Bronchial epithelial cell (primary cell): ENCODE measurements at places on chromosomes 1 and 21. TPM values are rescaled to one million over a fixed set of nuclear protein-coding genes. Genes with fewer than 3 reads are reported as not detected.
A peak's percentile ranks its signal among the peaks of the same experiment; 100 is the strongest.

- DNase-seq = no peak
These were observed 24.7 kb downstream of the CYP2J2 start for GRCh38 chr1:59901770-59902388.

- no peak for DNase-seq
These were observed 140.4 kb downstream of the BRINP2 start for GRCh38 chr1:177311111-177311510.

DNA sequence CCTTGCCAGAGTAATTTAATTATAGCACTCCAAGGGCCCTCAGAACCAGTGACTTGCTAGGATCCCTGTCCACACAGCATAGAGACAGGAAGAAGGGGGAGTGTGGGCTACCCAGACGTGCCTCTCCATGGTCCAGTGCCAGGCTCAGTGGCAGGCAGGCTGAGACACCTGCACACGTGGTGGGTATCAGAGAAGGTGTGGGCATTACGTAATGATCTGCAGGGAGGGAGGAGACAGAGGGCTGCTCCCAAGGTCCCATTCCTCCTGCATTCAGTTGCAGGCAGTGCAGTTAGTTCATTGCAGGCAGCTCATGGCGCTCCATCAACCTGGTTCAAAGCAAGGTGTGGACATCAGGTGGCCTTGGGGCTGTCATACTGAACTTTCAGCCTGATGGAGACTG, 49.9 kb downstream of the C8B start:
- DNase-seq = peak; percentile 43

The APCS gene
- not detected in 2 replicates for total RNA-seq

- DNase-seq = no peak
These were observed 81.7 kb downstream of the PGM1 start for GRCh38 chr1:63674865-63675419.

The ST6GALNAC5 gene
- 0.26 and 2.3 TPM in 2 replicates for total RNA-seq

The SOD1 gene
- total RNA-seq = 116 and 154 TPM in 2 replicates

The ZNF695 gene
- 0.53 and 0.90 TPM in 2 replicates for total RNA-seq

- DNase-seq = peak; percentile 85
These were observed 24.1 kb downstream of the THRAP3 start for GRCh38 chr1:36248250-36248894.

- no peak for DNase-seq
These were observed 44.3 kb downstream of the NID1 start for GRCh38 chr1:236020359-236021219.

GRCh38 chr1:51624855-51625254, 8.0 kb downstream of the OSBPL9 start:
- DNase-seq = no peak

The CYP4A11 gene
- not detected in 2 replicates for total RNA-seq

DNA sequence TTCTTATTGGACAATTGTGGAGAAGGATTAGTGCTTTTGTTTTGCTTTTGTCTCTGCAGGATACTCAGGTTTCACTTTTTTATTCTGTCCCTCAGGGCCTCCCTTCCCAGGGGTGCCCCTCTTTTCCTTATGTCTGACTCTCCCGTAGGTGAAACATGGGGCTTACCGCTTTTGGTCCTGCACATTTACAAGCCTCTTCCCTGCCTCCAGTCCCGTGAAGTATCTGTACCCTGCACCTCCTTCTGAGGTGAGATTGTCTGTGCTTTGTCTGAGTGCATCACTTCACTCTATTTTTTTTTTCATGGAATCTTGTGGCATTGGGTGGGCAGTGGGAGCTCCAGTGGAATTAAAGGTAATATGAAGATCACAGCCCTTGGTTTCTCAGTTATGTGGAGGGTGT, 758.1 kb upstream of the TPTE start:
- DNase-seq = no peak

- peak; percentile 1 for DNase-seq
These were observed 43.7 kb downstream of the KIF21B start for GRCh38 chr1:200979574-200980451.

The OLFML3 gene
- 0.13 and 1.6 TPM in 2 replicates for total RNA-seq

The PEAR1 gene
- 1.8 TPM in 2 replicates for total RNA-seq

The SIM2 gene
- 0.26 TPM in 2 replicates for total RNA-seq

GRCh38 chr1:230632273-230632873, 9.9 kb upstream of the COG2 start:
- DNase-seq = peak; percentile 47

The OXCT2 gene
- total RNA-seq = 1.0 and 1.1 TPM in 2 replicates

GRCh38 chr1:8512504-8512903, 194.6 kb downstream of the SLC45A1 start:
- no peak for DNase-seq

DNA sequence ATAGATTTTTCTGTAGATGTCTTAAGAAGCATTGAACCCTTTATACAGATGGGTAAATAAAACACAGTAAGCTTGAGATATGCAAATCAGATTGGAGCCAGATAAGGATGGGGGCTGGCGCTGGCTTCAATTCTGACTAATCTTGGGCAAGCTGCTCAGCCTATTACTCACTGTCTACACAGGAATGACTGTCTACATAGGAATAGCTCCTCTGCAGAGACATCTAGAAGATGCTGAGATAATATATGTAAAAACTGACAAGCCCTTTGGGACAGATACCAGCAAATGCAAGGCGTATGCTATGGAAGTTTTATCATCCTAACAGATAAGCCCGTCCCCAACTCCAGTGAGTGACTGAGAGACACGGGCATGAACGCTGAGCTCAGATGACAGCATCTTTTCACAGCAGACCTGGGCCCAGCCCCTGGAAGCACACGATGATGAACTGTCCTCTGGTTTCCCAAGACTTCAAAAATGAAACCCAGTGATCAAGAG, 1.7 kb downstream of the CLDN14 start:
- DNase-seq = peak; percentile 96

The HES3 gene
- total RNA-seq = not detected in 2 replicates

The NCAM2 gene
- total RNA-seq = 0.26 and 1.3 TPM in 2 replicates

DNA sequence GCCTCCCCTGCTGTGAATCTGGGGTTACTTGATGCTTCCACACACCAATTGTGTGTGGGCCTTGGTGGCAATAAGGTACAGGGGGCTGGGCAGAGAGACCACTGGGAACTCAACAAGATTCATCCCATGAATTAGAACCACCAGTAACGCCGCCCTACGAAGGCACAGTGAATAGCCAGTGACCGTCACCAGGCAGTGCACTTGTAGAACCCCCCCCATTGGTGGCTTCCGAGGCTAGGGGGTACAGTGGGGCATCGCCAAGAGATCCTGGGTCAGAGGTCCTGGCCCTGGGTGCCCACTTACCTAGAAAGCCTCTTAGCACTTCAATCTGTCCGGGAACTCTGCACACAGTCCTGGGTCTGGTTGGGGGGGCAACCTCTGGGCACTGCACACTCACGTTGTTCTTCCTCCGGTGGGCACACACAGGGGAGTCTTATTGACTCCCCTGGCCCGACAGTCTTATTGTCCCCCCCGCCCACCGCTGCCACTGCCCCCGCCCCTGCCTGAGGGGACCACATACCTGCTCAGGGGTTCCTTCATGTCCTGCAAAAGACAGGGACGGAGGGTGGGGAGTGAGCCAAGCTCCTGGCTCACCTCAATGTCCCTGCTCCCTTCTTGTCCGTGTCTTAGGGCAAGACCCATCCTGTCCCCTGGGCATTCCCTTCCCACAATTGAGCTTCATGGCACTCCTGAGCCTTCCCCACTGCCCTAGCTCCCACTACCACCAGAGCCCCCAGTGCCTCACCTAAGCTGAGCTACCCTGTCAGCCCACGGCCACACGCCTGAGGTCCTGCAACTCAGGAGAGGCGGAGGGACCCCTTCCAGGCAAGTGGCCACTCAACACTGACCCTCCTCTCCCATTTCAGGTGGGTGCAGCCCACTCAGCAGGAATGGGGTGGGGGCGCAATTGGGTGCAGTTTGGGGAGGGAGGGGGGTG, 2.5 kb upstream of the TRIM11 start:
- no peak for DNase-seq
